ENCODE measurements at places on chromosomes 16 and 17.

DNA sequence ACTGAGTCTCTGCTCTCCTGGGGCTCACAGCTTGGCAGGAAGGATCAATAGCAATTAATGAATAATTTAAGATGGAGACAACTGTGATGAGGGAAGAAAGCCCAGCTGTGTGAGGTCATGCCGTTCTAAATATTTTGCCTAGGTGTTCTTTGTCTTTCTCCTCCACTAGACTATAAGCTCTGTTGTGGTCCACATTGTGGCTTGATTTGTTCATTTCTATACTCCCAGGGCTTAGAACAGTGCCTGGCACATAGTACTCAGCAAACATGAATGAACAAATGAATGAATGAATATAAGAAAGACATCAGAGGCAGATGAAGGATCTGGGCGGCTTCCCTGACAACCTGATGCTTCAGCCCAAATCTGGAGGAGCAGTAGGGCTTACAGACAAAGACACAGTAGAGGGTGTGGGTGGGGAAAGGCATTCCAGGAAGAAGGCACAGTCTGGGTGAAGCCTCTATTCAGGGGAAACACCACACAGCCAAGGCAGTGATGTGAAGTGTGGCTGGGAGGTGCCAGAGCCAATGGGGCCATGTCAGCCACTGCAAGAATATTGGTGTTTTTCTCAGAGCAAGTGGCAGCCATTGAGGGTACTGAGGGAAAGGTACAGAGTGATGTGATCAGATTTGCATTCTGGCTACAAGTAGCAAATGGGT, 8.3 kb downstream of the CDH13 start:
- no peak overlapping the region for H3K4me3 ChIP-seq
- no peak overlapping the region for H3K27ac ChIP-seq
- H3K27me3 ChIP-seq = no peaks in the 10 kb centered on the region
- DNase-seq = no peak
- H3K4me1 ChIP-seq = no peaks in the 10 kb centered on the region
- H3K36me3 ChIP-seq = no peaks in the 10 kb centered on the region

- no peak overlapping the region for H3K27ac ChIP-seq
- no peaks in the 10 kb centered on the region for H3K27me3 ChIP-seq
- peaks cover 70% of the 10 kb centered on the region for H3K36me3 ChIP-seq
- peak; percentile 57 for DNase-seq
- H3K4me1 ChIP-seq = peaks cover 2% of the 10 kb centered on the region
Measured at GRCh38 chr17:4881761-4882555, 17.4 kb upstream of the C17orf107 start.

GRCh38 chr16:21083729-21084268, 66.8 kb downstream of the DNAH3 start:
- no peaks in the 10 kb centered on the region for H3K27me3 ChIP-seq
- H3K27ac ChIP-seq = no peak overlapping the region
- DNase-seq = peak; percentile 37
- peaks cover under 1% of the 10 kb centered on the region for H3K4me1 ChIP-seq

GRCh38 chr17:55572599-55572998, 61.3 kb upstream of the SMIM36 start:
- no peak overlapping the region for H3K4me3 ChIP-seq
- H3K36me3 ChIP-seq = no peaks in the 10 kb centered on the region
- H3K4me1 ChIP-seq = peaks cover 1% of the 10 kb centered on the region
- no peak overlapping the region for H3K27ac ChIP-seq

DNA sequence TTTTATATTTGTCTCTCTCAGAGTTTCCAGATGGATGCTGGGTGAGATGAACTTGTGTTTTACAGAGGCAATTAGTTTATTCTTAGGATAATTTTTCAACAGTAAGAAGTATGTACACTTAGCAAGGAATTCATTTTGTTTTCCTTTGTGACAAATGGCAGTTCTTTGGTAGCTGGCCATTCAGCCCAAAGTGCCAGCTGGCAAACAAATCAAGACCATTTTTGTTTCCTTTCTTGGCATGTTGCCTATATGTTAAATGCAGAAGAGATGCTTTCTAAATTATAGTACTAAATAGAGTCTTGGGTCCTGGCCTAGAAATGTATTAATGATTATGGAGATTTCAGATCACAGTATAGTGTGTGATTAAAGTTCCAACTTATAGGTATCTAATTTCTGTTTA, 337.1 kb downstream of the CNTNAP4 start:
- H3K27ac ChIP-seq = no peak overlapping the region
- no peaks in the 10 kb centered on the region for H3K27me3 ChIP-seq
- no peak for DNase-seq
- H3K36me3 ChIP-seq = no peaks in the 10 kb centered on the region

- peaks cover 9% of the 10 kb centered on the region for H3K36me3 ChIP-seq
- no peaks in the 10 kb centered on the region for H3K27me3 ChIP-seq
- DNase-seq = no peak
Measured at GRCh38 chr17:82103553-82104451, 5.8 kb upstream of the FASN start.

DNA sequence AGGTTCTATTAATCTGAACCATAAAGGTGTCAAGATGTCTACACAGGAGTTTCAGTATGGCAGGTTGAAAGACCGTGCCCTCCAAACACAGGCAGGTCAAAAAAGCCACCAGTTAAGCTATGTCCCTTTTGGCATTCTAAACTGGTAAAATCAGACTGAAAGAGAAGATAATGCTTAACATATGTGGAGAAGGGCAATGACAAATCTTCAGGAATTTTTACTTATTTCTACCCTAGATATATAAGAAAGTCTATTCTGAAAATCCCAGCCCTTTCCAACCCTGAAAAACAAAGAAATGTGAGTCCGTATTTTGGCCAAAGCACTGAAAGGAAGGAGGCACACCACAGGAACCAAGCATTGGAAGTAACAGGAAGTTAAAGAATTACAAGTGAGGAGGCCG, 16.5 kb downstream of the AP1G1 start:
- peaks cover 27% of the 10 kb centered on the region for H3K36me3 ChIP-seq
- DNase-seq = no peak
- H3K4me3 ChIP-seq = no peak overlapping the region

- no peaks in the 10 kb centered on the region for H3K27me3 ChIP-seq
- H3K4me3 ChIP-seq = no peak overlapping the region
- no peaks in the 10 kb centered on the region for H3K4me1 ChIP-seq
- no peak overlapping the region for H3K27ac ChIP-seq
- no peaks in the 10 kb centered on the region for H3K36me3 ChIP-seq
Measured at GRCh38 chr16:87661561-87661960, 59.3 kb downstream of the JPH3 start.

GRCh38 chr17:58277107-58277801, 3.5 kb downstream of the MPO start:
- H3K27me3 ChIP-seq = peaks cover 47% of the 10 kb centered on the region
- no peak overlapping the region for H3K4me3 ChIP-seq
- DNase-seq = no peak
- H3K27ac ChIP-seq = no peak overlapping the region

DNA sequence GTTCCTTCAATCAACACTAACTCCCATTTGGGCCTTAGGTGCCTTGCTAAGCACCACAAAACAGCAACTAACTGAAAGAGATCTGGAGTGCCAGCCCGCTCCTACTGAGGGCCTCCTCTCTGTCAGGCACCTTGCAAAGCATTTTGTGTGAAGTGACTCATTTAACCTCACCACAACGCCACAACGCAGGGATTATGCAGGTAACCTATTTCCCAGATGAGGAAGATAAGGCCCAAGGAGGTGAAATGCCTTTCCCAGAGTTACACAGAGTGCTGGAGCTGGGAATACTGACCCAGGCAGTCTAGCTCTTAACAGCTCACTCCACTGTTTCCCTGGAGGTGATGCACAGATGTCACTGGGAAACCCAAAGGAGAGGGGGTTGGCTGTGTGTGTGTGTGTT, 32.8 kb downstream of the DRC3 start:
- peaks cover under 1% of the 10 kb centered on the region for H3K4me1 ChIP-seq
- H3K4me3 ChIP-seq = no peak overlapping the region
- H3K27ac ChIP-seq = no peak overlapping the region
- H3K36me3 ChIP-seq = peaks cover 8% of the 10 kb centered on the region

DNA sequence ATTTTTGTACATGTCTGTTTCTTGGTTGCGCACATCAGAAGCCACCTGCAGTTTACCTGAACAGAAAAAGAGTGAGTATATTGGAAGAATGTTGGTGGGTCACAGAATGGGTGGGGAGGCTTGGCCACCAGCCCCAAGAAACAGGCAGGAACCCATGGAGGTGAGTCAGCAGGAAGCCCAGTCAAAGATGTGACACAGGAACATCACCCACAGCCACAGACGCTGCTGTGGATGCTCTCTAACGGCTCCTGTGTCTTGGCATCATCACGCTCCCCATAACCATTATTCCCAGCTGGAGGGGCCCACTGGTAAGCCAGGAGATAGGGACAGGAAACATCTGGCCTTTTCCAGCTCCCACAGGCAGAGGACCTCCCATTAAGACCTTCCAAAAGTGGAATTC, 94.0 kb upstream of the WSB1 start:
- no peak for DNase-seq
- no peaks in the 10 kb centered on the region for H3K36me3 ChIP-seq
- peaks cover 6% of the 10 kb centered on the region for H3K27me3 ChIP-seq
- no peaks in the 10 kb centered on the region for H3K4me1 ChIP-seq
- no peak overlapping the region for H3K4me3 ChIP-seq

DNA sequence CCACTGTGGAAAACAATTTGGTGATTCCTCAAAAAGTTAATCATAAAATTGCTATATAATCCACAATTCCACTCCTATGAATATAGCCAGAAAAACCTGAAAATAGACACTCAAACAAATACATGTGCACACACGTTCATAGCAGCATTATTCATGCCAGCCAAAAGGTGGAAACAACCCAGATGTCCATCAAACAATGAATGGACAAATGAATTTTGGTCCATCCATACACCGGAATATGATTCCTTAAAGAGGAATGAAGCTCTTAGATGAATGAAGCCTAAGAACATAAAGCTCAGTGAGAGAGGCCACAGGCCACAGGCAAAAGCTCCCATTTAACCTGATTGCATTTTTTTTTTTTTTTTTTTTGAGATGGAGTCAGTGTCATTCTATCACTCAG, 114.6 kb upstream of the TNRC6C start:
- no peaks in the 10 kb centered on the region for H3K36me3 ChIP-seq
- H3K4me1 ChIP-seq = peaks cover 26% of the 10 kb centered on the region
- H3K27me3 ChIP-seq = no peaks in the 10 kb centered on the region

DNA sequence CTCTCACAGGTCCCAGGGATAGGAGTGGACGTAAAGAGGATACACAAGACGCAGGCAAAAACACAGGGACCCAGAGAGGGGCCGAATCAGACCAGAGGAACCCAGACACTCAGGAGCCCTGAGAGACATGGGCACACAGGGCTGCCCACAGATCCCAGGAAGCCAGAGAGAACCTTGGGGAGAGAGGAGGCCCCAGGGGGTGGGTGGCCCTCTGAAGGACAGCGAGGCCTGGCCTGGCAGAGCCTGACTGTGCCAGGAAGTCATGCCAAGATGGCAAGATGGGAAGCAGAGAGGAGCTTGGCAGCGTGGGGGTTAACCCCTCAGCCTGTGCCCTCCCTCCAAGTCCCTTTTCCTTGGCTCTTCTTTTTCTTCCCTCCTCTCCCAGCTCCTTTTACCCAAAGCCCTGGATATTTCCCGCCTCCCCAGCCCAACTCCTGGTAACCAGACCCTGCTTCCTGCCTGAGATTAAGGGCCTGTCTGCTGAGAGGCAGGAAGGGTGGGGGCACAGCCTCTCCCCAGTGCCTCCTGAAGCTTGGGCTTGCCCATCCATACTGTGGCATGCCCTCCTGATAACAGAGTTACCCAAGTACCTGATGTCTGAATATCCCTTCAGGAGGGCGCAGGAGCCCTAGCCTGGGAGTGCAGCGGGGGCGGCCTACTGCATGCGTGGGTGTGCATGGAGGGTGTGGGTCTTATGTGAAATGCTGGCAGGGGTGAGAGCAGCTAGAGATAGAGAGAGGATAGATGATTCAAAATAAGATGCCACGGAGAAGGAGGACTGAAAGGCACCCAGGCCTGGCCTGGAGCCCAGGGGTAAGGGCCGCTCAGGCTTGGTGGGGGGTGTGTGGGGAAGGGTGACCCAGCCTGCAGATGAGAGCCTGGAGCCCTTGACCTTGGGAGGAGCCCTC, 6.0 kb upstream of the TBX21 start:
- no peaks in the 10 kb centered on the region for H3K4me1 ChIP-seq
- H3K4me3 ChIP-seq = no peak overlapping the region
- no peak overlapping the region for H3K27ac ChIP-seq
- peaks cover 70% of the 10 kb centered on the region for H3K27me3 ChIP-seq
- no peak for DNase-seq
- no peaks in the 10 kb centered on the region for H3K36me3 ChIP-seq

GRCh38 chr16:19389246-19389645, 28.4 kb upstream of the TMC5 start:
- peak overlapping the region; percentile 62 for H3K27ac ChIP-seq
- no peaks in the 10 kb centered on the region for H3K27me3 ChIP-seq
- peak; percentile 87 for DNase-seq

DNA sequence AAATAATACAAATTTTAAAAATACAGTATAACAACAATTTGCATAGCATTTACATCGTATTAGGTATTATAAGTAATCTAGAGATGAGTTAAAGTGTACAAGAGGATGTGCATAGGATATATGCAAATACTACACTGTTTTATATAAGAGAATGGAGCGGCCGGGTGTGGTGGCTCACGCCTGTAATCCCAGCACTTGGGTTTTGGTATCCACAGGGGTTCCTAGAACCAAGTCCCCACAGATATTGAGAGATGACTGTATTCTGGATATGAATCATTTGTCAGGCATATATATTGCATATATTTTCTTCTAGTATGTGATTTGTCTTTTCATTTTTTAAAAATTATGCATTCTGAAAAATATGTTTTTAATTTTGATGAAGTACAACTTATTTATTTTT, 77.5 kb upstream of the MSI2 start:
- H3K36me3 ChIP-seq = no peaks in the 10 kb centered on the region
- DNase-seq = no peak
- peaks cover 2% of the 10 kb centered on the region for H3K27me3 ChIP-seq
- no peak overlapping the region for H3K27ac ChIP-seq
